ENCODE measurements at places on chromosomes 6 and 20.

DNA sequence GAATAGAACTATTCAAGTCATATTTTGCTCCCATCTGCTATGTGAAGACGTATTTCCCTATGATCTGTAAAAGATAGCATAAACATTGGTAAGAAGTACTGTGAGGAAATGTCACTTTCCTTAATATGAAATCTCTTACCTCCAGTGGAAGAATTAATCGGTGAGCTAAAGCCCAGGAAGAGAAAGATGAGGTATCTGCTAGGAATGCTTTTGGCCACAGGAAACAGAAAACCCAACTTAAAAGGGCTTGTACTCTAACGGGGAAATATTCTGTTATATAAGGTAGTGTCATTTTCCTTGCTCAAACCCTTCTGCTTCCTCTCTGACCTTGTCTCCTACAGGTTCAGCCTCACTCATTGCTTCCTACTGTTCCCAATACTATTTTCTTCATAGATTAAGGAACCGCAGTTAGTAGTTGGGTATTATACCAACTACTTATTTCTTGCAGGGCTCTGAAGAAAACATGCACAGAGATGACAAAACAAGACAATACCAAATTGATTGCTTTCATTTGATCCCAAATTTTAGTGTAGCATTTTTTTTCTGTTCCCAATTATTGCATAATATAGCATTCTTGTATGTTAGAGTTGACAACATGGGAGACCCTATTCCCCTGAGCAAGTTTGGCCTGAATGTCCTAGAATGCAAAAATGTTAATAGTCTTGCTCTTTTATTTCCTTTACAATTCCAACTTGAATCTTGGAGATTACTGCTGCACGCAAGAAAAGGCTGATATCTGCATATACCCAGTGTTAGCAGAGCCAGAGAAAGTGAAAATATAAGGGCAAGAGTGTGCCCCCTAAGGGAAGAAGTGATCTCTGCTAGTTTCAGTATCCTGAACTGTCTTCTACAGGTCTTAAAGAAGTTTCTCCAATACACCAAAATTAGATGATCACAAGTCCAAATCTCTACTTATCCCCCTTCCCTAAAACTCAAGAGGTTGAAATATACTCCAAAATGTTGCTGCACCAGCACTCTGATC lies 65.3 kb downstream of the AFG1L start:
- DNase-seq: no peak

DNA sequence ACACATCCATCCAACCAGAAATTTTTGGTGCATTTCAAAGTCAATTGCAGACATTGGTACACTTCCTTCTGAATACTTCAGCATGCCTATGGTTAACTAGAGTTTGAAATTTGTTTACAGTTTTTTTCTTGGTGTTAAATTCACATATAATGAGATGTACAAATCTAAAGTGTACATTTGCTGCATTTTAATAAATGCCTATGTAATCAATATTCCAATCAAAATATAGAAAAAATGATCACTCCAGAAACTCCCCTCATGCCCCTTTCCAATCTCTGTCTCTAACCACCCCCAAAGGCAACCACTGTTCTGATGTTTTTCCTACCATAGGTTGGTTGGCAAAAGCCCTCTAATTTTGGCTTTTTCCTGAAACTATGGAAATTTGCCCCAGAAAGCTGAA lies 7.6 kb upstream of the TGM6 start:
- no peak for DNase-seq

DNA sequence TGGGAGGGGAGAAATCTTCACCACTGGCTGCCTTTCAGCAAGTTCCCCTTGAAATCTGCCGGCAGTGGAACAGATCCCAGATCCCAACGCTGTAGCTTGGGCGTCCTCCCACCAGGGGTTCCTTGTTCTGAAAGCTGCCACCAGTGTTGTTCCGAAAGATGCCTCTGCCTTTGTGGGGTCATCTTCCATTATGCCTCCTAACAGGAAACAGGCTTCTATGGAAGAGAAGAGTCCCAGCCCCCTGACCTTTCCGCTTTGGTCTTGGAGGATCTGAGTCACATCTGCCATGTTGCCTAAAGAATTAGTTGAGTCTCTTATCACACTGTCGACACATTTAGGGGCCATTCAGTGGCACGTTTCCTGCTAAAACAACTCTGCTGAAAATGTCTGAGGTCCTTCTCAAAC lies 57.5 kb upstream of the NFATC2 start:
- DNase-seq: no peak

GRCh38 chr6:26431258-26432172 lies 8.8 kb upstream of the BTN3A3 start:
- no peak for DNase-seq

DNA sequence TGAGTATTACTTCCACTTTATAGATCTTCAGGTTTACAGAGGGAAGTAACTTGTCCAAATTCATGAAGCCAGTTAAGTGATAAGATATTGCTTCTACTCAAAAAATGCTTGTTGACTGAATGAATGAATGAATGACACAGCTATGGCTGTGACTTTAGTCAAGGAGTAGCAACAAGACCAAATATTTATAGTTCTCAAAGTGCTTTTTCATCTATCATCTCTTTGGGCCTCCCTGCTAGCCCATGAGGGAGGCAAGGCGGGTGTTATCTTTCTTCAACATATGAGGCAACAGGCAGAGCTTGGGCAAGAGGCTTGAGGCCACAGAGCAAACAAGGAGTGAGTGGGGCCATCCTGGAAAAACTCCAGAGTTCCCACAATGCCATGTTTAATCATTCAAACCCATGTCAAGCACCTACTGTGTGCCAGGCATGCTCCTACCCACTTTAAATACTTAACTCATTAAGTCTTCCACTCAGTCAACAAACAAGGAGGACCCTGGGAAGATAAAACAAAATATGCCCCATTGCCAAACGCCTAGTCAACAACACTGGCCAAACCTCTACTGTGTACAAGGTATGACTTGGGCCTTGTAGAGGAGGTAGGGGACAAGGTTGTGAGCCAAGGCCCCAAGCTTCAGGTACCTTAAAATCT lies 15.9 kb downstream of the BCL2L1 start:
- no peak for DNase-seq

- DNase-seq: no peak
These were observed 76.7 kb downstream of the TFAP2A start for GRCh38 chr6:10338151-10338550.

GRCh38 chr6:14339711-14340584 lies 222.4 kb downstream of the CD83 start:
- DNase-seq: no peak

- DNase-seq: no peak
These were observed at the start of gene ECT2L for GRCh38 chr6:138795809-138796603. Gene ECT2L, plus strand, starts transcription at chr6:138796087. Its CDS starts 17,188 bp downstream, at chr6:138813275.

GRCh38 chr6:129263176-129263575 lies 380.2 kb downstream of the LAMA2 start:
- DNase-seq: no peak

DNA sequence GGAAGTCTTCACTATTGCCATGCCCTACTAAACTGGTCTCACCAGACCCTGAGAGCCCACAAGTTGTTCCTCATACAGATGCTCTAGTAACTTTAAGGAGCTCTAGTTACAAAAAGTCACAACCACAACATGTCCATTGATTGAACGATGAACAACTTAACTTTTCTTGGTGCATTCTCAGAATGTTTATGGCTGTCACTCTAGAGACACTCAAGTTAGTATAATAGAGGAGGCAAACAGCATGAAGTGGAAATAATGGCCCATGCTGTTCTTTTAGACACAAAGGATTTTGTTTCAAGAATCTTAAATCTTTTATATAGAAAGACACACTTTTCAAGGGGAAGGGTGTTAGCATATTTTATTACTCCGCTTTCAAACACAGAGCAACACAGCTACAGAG lies 934.4 kb downstream of the HACE1 start:
- no peak for DNase-seq

GRCh38 chr20:51346686-51347485 lies 195.6 kb downstream of the NFATC2 start:
- no peak for DNase-seq

GRCh38 chr20:49034070-49034732 lies 11.9 kb upstream of the CSE1L start:
- no peak for DNase-seq

GRCh38 chr6:3336066-3336786 lies 77.5 kb downstream of the PSMG4 start:
- DNase-seq: no peak
